Activated B cell treated with CpG ODN at 0.5 μM for 24 hours (primary cell): ENCODE measurements at places on chromosomes 16 and 17. TPM values are rescaled to one million over a fixed set of nuclear protein-coding genes. Genes with fewer than 3 reads are reported as not detected.

MT1E gene
- 2.8 and 4.2 TPM in 2 replicates for total RNA-seq

RHBDL1 gene
- total RNA-seq, result 0.24 TPM in 1 of 2 replicates, not detected in the other

MYH8 gene
- total RNA-seq, result not detected in 2 replicates

OR1A1 gene
- total RNA-seq, result not detected in 2 replicates

ASPHD1 gene
- total RNA-seq, result 0.12 TPM in 1 of 2 replicates, not detected in the other

FDXR gene
- 4.6 and 5.5 TPM in 2 replicates for total RNA-seq

DNASE1L2 gene
- 1.2 and 1.3 TPM in 2 replicates for total RNA-seq

KRTAP9-2 gene
- total RNA-seq, result not detected in 2 replicates

- H3K36me3 ChIP-seq, result no peaks in the 10 kb centered on the region
- H3K27ac ChIP-seq, result no peak overlapping the region
- no peaks in the 10 kb centered on the region for H3K4me1 ChIP-seq
- H3K27me3 ChIP-seq, result peaks cover 3% of the 10 kb centered on the region
- DNase-seq, result no peak
These were observed 66.4 kb downstream of the CMC2 start for GRCh38 chr16:80940069-80940856.

- H3K4me3 ChIP-seq, result no peak overlapping the region
- H3K4me1 ChIP-seq, result no peaks in the 10 kb centered on the region
- DNase-seq, result no peak
- no peak overlapping the region for H3K27ac ChIP-seq
- H3K36me3 ChIP-seq, result peaks cover 19% of the 10 kb centered on the region
These were observed 2.7 kb downstream of the HSD3B7 start for GRCh38 chr16:30987581-30988190.

GRCh38 chr17:73785496-73785895 is 141.3 kb upstream of the SDK2 start:
- no peaks in the 10 kb centered on the region for H3K4me1 ChIP-seq
- H3K4me3 ChIP-seq, result no peak overlapping the region
- peaks cover 18% of the 10 kb centered on the region for H3K27me3 ChIP-seq
- no peaks in the 10 kb centered on the region for H3K36me3 ChIP-seq
- no peak overlapping the region for H3K27ac ChIP-seq

GRCh38 chr17:3026856-3027751 is 36.3 kb downstream of the OR1D5 start:
- H3K36me3 ChIP-seq, result peaks cover 60% of the 10 kb centered on the region
- no peak for DNase-seq
- no peak overlapping the region for H3K27ac ChIP-seq
- no peak overlapping the region for H3K4me3 ChIP-seq
- no peaks in the 10 kb centered on the region for H3K4me1 ChIP-seq

DNA sequence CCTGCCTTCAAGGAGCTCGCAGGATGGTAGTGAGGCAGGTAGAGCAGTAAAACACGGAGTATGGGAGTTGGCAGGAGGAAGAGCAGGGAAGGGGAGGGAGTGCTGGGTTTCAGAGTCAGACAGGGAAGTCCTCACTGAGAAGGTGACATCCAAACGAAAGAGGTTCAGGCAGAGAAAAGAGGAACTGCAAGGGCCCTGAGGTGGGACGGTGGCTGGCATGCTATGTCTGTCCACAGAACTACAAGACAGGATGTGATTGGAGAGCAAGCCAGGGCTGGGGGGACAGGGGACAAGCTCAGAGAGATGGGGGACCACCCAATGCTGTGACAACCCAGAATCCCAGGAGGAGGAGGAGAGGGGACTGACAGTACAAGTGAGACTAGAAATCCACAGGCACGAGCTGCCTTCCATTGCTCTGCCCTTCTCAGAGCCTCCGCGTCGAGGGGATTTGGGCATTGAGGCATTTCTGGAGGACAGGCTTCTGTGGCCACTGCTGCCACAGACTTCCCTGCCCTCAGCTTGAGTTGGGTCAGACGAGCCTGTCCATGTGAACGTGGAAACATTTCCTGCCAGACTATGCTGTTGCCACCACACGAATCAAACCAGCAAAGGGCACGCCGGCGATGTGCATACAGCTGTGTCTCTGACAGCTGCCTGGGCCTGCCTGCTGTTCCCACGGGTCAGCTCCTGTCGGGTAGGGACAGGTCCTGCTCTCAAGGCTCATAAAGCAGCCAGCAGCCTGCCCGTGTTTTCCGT is 100.1 kb downstream of the RAB11FIP4 start:
- H3K27me3 ChIP-seq, result no peaks in the 10 kb centered on the region
- peak overlapping the region; percentile 97 for H3K27ac ChIP-seq
- H3K4me1 ChIP-seq, result peaks cover 88% of the 10 kb centered on the region
- peak; percentile 59 for DNase-seq
- H3K36me3 ChIP-seq, result no peaks in the 10 kb centered on the region
- H3K4me3 ChIP-seq, result peak overlapping the region; percentile 71

- H3K27me3 ChIP-seq, result no peaks in the 10 kb centered on the region
- H3K4me1 ChIP-seq, result no peaks in the 10 kb centered on the region
- no peaks in the 10 kb centered on the region for H3K36me3 ChIP-seq
- no peak for DNase-seq
These were observed 46.5 kb downstream of the NT5M start for GRCh38 chr17:17349724-17350106.

- H3K4me3 ChIP-seq, result no peak overlapping the region
- H3K27ac ChIP-seq, result no peak overlapping the region
These were observed 4.4 kb downstream of the SHBG start for GRCh38 chr17:7634384-7634783.

GRCh38 chr17:33550261-33550660 is 257.2 kb upstream of the ASIC2 start:
- H3K27me3 ChIP-seq, result peaks cover 5% of the 10 kb centered on the region
- no peak for DNase-seq
- no peaks in the 10 kb centered on the region for H3K36me3 ChIP-seq
- H3K27ac ChIP-seq, result no peak overlapping the region
- H3K4me1 ChIP-seq, result no peaks in the 10 kb centered on the region

DNA sequence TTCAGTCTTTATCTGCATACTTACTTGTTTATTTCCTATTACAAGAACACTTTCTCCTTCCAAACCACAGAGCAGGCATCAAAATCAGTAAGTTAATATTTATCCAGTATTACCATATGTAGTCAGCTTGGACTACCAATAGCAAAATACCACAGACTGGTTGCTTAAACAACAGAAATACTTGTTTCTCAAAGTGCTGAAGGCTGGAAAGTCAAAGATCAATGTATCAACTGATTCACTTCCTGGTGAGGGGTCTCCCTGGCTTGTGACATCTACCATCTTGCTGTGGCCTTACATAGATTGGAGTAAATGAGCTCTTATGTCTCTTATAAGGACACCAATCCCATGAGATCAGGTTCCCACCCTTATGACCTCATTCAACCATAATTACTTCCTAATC is 2.6 kb downstream of the STXBP4 start:
- H3K27me3 ChIP-seq, result no peaks in the 10 kb centered on the region
- peaks cover 21% of the 10 kb centered on the region for H3K4me1 ChIP-seq
- H3K36me3 ChIP-seq, result no peaks in the 10 kb centered on the region
- H3K27ac ChIP-seq, result no peak overlapping the region

GRCh38 chr16:88882358-88883030 is 16.0 kb upstream of the PABPN1L start:
- no peak overlapping the region for H3K4me3 ChIP-seq
- no peak overlapping the region for H3K27ac ChIP-seq
- H3K27me3 ChIP-seq, result no peaks in the 10 kb centered on the region
- no peak for DNase-seq
- peaks cover 7% of the 10 kb centered on the region for H3K4me1 ChIP-seq

GRCh38 chr17:13036751-13037150 is 18.9 kb upstream of the ELAC2 start:
- no peak overlapping the region for H3K4me3 ChIP-seq
- no peak for DNase-seq
- H3K36me3 ChIP-seq, result no peaks in the 10 kb centered on the region
- no peak overlapping the region for H3K27ac ChIP-seq
- peaks cover 4% of the 10 kb centered on the region for H3K27me3 ChIP-seq

DNA sequence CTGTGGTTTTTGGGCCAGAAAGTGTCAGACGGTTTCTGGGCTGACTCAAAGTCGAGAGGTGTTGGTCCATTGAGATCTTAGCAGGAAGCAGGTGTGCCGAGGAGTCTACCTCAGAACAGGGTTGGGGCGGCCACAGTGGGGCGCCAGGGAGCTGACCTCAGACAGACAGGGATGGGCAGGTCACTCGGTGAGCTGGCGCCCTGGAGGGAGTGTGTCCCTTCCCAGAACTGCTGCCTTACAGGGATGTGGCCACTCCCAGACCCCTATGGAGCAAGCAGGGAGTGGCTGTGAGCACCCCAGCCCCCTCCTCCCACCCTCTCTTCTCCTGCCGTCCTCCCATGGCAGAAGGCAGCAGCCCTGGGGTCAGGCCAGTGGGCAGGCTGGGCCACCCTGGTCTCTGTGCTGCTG is 14.0 kb upstream of the DPEP1 start:
- no peaks in the 10 kb centered on the region for H3K36me3 ChIP-seq
- DNase-seq, result no peak
- no peak overlapping the region for H3K4me3 ChIP-seq
- no peak overlapping the region for H3K27ac ChIP-seq
- peaks cover 5% of the 10 kb centered on the region for H3K27me3 ChIP-seq
- H3K4me1 ChIP-seq, result peaks cover 8% of the 10 kb centered on the region

GRCh38 chr16:12998361-12999085 is 97.1 kb downstream of the SHISA9 start:
- peaks cover 2% of the 10 kb centered on the region for H3K27me3 ChIP-seq
- DNase-seq, result no peak
- no peak overlapping the region for H3K4me3 ChIP-seq
